ENCODE measurements at places on chromosomes 1 and 21. TPM values are rescaled to one million over a fixed set of nuclear protein-coding genes. Genes with fewer than 3 reads are reported as not detected.

SLC30A10 gene
- total RNA-seq = not detected

GBP1 gene
- total RNA-seq = 141 TPM

CENPF gene
- total RNA-seq = 135 TPM

CDK18 gene
- total RNA-seq = 1.4 TPM

RXFP4 gene
- total RNA-seq = not detected

C4BPA gene
- not detected for total RNA-seq

LRRIQ3 gene
- 0.90 TPM for total RNA-seq

ATG4C gene
- 12.6 TPM for total RNA-seq

PCSK9 gene
- total RNA-seq = 0.18 TPM

TPTE gene
- total RNA-seq = not detected

AIRE gene
- total RNA-seq = 0.48 TPM

LAMB3 gene
- total RNA-seq = 4.4 TPM

SKI gene
- total RNA-seq = 58.0 TPM

DNA sequence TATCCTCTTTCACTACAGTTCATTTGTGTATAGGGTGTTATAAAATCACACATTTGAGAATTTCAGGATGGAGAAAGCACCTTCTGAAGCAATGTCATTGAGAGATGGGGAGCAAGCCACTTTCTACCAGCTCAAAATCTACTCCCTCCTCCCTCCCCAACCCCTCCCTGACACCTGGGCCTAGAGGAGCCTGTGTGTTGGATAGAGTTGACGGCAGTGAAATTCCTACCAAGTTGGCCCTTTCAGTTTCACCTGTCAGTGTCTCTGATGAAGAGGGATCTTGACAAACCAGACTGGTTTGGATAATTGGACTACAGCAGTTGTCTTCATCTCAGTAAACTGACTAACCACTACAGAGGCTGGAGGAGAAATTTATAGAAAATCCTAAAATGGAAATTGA, 125.0 kb upstream of the HOOK1 start:
- no peaks in the 10 kb centered on the region for H3K27me3 ChIP-seq
- H3K36me3 ChIP-seq = no peaks in the 10 kb centered on the region
- H3K4me3 ChIP-seq = no peak overlapping the region
- DNase-seq = no peak

DNA sequence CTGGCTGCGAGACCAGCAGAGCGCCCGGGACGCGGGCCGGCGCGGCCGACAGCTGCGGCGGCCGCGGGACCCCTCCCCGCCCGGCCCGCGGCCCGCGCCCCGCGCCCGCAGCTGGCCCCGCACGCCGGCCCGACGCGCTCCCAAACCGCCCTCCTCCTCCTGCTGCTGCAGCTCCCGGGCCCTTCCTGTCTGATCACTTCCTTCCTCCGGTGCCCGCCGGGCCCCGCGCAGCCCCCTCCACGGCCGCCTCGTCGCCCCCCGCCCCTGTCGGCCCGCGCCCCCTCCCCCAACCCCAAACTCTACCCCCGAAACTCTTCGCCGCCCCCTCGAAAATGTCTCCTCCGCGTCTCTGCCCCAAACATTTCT, 594 bp downstream of the LUZP1 start:
- peaks cover 2% of the 10 kb centered on the region for H3K27me3 ChIP-seq
- peak; percentile 38 for DNase-seq
- H3K36me3 ChIP-seq = peaks cover 2% of the 10 kb centered on the region
- H3K4me3 ChIP-seq = peak overlapping the region; percentile 91
- peaks cover 28% of the 10 kb centered on the region for H3K4me1 ChIP-seq

DNA sequence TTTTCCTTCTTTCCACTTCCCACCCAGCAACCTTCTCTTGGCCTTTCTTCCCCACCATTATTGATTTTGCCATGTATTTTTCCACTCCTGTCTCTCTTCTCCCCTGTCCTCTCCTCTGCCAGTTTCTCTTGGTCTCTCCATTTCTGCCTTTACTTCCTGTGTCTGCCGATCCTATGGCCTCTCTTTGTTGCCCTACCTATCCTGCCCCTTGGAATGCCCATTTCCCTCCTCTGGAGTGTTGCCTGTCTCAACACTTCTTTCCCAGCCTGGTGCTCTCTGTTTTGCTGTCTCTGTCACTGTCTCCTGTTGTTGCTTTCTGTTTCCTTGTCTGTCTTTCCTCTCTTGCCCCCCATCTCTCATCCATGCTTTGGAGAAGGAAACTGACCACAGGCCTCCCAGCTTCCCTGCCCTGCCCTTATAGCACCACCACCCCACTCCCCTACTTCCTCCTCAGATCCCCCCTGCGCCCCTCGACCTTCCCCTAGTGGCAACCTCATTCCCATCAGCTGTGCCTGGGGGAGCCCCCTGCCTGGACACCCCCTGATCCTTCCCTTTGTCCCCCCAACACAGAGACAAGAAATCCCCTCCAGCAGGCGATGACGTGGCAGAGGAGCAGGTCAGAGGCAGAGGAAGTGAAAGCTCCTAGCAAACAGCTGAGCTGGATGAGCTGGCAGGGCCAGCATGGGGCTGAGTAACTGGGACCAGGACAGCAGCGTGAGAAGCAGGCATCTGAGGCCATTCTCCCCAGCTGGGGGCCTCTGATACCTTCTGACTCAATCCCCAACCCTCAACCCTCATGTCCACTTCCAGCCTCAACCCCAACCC, 6.6 kb upstream of the ETV3L start:
- peak; percentile 40 for DNase-seq
- H3K4me3 ChIP-seq = no peak overlapping the region
- no peaks in the 10 kb centered on the region for H3K36me3 ChIP-seq
- peaks cover 61% of the 10 kb centered on the region for H3K27me3 ChIP-seq

- H3K4me1 ChIP-seq = no peaks in the 10 kb centered on the region
- no peaks in the 10 kb centered on the region for H3K36me3 ChIP-seq
- H3K27ac ChIP-seq = no peak overlapping the region
- no peak overlapping the region for H3K4me3 ChIP-seq
These were observed 47.8 kb downstream of the DAB1 start for GRCh38 chr1:57376041-57376440.

GRCh38 chr1:167456524-167456923, 61.8 kb downstream of the CD247 start:
- peak overlapping the region; percentile 75 for H3K4me3 ChIP-seq
- DNase-seq = no peak

GRCh38 chr1:209168204-209168603, 415.3 kb upstream of the CAMK1G start:
- H3K36me3 ChIP-seq = no peaks in the 10 kb centered on the region
- H3K27me3 ChIP-seq = no peaks in the 10 kb centered on the region
- H3K4me1 ChIP-seq = no peaks in the 10 kb centered on the region
- no peak for DNase-seq
- H3K27ac ChIP-seq = no peak overlapping the region

- no peak overlapping the region for H3K27ac ChIP-seq
- no peaks in the 10 kb centered on the region for H3K36me3 ChIP-seq
- H3K4me3 ChIP-seq = no peak overlapping the region
- peaks cover 5% of the 10 kb centered on the region for H3K4me1 ChIP-seq
- DNase-seq = no peak
- H3K27me3 ChIP-seq = peaks cover 12% of the 10 kb centered on the region
These were observed 19.3 kb upstream of the OPRD1 start for GRCh38 chr1:28792644-28793121.

GRCh38 chr1:68327414-68327813, 95.1 kb upstream of the WLS start:
- H3K36me3 ChIP-seq = no peaks in the 10 kb centered on the region
- DNase-seq = no peak
- H3K4me3 ChIP-seq = no peak overlapping the region
- H3K4me1 ChIP-seq = no peaks in the 10 kb centered on the region
- H3K27ac ChIP-seq = no peak overlapping the region

DNA sequence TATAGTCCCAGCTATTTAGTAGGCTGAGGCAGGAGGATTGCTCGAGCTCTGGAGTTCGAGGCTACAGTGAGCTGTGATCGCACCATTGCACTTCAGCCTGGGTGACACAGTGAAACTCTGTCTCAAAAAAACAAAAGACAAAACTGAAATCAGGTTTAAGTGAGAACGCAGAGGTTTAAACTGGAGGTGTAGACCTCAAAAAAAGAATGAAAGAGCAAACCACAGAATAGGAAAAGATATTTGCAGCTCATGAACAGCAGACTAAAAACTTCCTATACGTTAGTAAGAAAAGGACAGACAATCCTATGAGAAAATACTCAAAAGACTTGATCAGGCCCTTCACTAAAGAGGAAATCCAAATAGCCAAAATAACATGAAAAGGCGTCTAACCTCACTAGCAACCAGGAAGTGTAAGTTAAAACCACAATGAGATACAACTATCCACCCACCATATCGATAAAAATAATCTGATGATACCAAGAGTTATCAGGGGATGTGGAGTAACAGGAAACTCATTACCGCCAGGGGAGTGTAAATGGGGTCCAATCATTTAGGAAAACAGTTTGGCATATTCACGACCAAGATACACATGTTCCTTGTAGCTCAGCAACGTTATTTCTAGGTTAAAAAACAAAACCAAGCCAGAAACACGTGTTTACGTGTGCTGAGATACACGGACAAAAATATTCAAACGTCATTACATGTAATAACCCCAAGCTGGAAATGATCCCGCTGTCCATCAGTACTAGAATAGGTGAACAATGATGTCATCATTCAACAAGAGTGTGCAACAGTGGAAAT, 9.8 kb downstream of the TNFRSF9 start:
- peaks cover 1% of the 10 kb centered on the region for H3K27me3 ChIP-seq
- peak overlapping the region; percentile 88 for H3K27ac ChIP-seq
- H3K36me3 ChIP-seq = no peaks in the 10 kb centered on the region
- H3K4me1 ChIP-seq = peaks cover 32% of the 10 kb centered on the region
- no peak for DNase-seq

DNA sequence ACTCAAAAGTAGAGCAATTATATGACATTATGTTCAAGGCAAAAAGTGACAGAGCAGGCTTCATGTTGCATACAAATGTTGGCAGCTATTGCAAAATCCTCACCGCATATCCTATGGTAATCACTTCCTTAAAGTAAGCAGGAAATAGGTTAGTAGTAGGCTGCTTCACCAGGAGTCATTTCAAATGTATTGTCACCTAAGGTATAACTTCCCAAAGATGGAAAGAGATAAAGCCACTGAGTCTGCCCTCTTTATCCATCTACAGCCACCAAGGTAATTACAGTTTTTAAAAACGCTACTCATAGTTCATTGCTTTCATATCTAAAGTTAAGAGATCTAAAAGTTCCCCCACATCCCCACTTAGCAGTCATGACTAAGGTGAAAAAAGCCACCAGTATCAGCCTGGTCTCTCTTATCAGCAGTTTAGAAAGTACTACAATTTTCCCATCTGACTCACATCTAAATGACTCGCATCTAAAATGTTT, 31.6 kb upstream of the UBE2U start:
- H3K27me3 ChIP-seq = peaks cover 18% of the 10 kb centered on the region
- H3K4me3 ChIP-seq = no peak overlapping the region
- no peak overlapping the region for H3K27ac ChIP-seq
- H3K36me3 ChIP-seq = no peaks in the 10 kb centered on the region
- peaks cover 13% of the 10 kb centered on the region for H3K4me1 ChIP-seq

- no peaks in the 10 kb centered on the region for H3K4me1 ChIP-seq
- peaks cover 45% of the 10 kb centered on the region for H3K27me3 ChIP-seq
These were observed 23.5 kb upstream of the SLAMF9 start for GRCh38 chr1:159977364-159978106.

- peaks cover under 1% of the 10 kb centered on the region for H3K27me3 ChIP-seq
- H3K4me1 ChIP-seq = no peaks in the 10 kb centered on the region
- no peak for DNase-seq
- H3K27ac ChIP-seq = no peak overlapping the region
- no peaks in the 10 kb centered on the region for H3K36me3 ChIP-seq
- no peak overlapping the region for H3K4me3 ChIP-seq
These were observed 31.2 kb upstream of the F3 start for GRCh38 chr1:94572780-94573179.

- no peaks in the 10 kb centered on the region for H3K27me3 ChIP-seq
- no peak overlapping the region for H3K4me3 ChIP-seq
- no peaks in the 10 kb centered on the region for H3K36me3 ChIP-seq
- H3K27ac ChIP-seq = no peak overlapping the region
These were observed 161.2 kb upstream of the C1orf87 start for GRCh38 chr1:60234776-60235175.

- no peaks in the 10 kb centered on the region for H3K4me1 ChIP-seq
- no peak overlapping the region for H3K27ac ChIP-seq
- H3K27me3 ChIP-seq = no peaks in the 10 kb centered on the region
- no peaks in the 10 kb centered on the region for H3K36me3 ChIP-seq
- no peak overlapping the region for H3K4me3 ChIP-seq
These were observed 67.3 kb downstream of the SLC35F3 start for GRCh38 chr1:233971753-233972152.
